ENCODE measurements at places on chromosomes 11 and 22. TPM values are rescaled to one million over a fixed set of nuclear protein-coding genes. Genes with fewer than 3 reads are reported as not detected.

DNA sequence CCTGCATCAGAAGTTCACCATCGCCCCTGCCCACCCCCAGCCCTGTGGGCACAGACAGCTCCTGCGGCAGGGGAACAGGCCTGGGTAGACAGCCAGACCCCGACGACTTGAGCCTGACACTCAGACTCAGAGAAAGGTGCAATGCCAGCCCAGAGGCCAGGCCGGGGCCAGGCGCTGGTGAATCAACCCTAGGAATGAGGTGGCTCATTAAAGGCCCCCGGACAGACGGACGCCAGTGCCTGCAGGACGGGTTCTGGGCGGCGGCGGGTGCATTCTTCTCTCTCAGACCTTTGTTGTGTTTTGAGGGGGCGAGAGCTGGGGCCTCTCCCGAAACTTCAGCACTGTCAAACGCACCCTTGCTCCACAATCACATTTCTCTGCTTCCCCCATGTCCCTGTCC lies 5.6 kb downstream of the OVOL1 start:
- no peak for DNase-seq
- no peak overlapping the region for H3K27ac ChIP-seq

DNA sequence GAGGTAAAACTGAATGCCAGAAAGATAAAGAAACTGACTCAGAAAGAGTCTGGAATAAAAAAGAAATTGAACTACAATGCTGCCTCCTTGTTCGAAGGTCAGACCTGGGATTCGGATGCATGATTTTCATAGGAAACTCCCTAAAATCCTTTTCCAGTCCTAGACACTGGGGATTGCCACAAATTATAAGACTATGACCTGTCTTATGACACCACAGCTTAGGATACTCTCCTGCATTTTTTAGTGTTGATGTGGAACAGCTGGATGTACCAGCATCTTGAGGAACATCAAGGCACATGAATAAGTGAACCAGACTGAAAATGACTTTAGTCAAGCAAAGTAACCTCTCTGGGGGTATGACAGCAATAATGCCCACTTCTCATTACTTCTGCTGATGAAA lies 9.0 kb downstream of the KIRREL3 start:
- no peaks in the 10 kb centered on the region for H3K27me3 ChIP-seq
- no peak overlapping the region for H3K27ac ChIP-seq
- H3K4me1 ChIP-seq: no peaks in the 10 kb centered on the region
- no peaks in the 10 kb centered on the region for H3K36me3 ChIP-seq

- H3K27ac ChIP-seq: no peak overlapping the region
- H3K36me3 ChIP-seq: no peaks in the 10 kb centered on the region
Measured at GRCh38 chr11:54944211-54944610, 237.6 kb downstream of the OR4A5 start.

GRCh38 chr11:95655536-95655935 lies 134.0 kb downstream of the FAM76B start:
- H3K27ac ChIP-seq: no peak overlapping the region
- H3K36me3 ChIP-seq: no peaks in the 10 kb centered on the region
- no peaks in the 10 kb centered on the region for H3K27me3 ChIP-seq
- no peak for DNase-seq
- peaks cover 7% of the 10 kb centered on the region for H3K4me1 ChIP-seq

- H3K36me3 ChIP-seq: no peaks in the 10 kb centered on the region
- H3K4me1 ChIP-seq: no peaks in the 10 kb centered on the region
- H3K4me3 ChIP-seq: no peak overlapping the region
- H3K27ac ChIP-seq: no peak overlapping the region
Measured at GRCh38 chr11:71148716-71149115, 103.7 kb downstream of the SHANK2 start.

GRCh38 chr22:46549971-46550641 lies 12.7 kb upstream of the CELSR1 start:
- no peaks in the 10 kb centered on the region for H3K27me3 ChIP-seq
- H3K36me3 ChIP-seq: no peaks in the 10 kb centered on the region
- peaks cover 21% of the 10 kb centered on the region for H3K4me1 ChIP-seq
- H3K4me3 ChIP-seq: no peak overlapping the region
- DNase-seq: no peak
- no peak overlapping the region for H3K27ac ChIP-seq

DNA sequence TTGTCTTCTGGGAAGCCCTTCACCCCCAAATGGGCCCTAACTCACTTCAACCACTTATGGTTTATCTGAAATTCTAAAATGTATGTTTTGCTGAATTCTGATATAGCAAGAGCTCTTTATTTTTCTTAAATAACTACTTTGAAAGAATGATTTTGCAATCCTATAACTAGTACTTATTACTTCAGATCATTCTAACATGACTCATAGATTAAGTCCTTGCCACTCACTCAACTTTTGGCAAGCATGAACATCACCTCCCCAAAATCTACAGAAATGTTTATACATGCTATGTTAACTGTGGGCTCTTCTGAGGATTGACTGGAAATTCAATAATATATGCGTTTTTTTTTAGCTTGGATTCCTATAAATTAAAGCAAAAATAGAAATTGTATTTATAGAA lies 367.4 kb upstream of the FAT3 start:
- no peak overlapping the region for H3K27ac ChIP-seq
- H3K27me3 ChIP-seq: no peaks in the 10 kb centered on the region
- H3K4me1 ChIP-seq: peaks cover 15% of the 10 kb centered on the region
- DNase-seq: no peak
- H3K36me3 ChIP-seq: no peaks in the 10 kb centered on the region
- no peak overlapping the region for H3K4me3 ChIP-seq

DNA sequence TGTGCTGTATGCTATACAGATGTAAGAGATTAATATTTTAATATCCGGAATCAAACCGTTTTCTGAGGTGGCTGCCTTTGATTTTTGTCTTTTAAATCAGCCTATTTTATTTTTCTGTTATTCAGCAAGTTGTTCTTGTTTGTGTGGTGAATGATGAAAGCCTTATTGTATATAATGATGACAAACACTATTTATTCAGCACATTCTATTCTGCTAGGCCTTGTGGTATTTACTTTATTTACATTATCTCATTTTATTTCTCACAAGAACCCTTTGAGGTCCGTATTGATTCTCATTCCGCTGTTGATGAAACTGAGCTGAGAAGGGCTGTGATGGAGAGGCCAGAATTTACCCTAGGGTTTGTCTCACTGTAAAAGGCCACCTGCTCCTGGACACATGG lies 40.5 kb downstream of the KREMEN1 start:
- peaks cover 5% of the 10 kb centered on the region for H3K36me3 ChIP-seq
- H3K4me1 ChIP-seq: no peaks in the 10 kb centered on the region
- H3K27ac ChIP-seq: no peak overlapping the region
- H3K4me3 ChIP-seq: no peak overlapping the region
- no peak for DNase-seq

DNA sequence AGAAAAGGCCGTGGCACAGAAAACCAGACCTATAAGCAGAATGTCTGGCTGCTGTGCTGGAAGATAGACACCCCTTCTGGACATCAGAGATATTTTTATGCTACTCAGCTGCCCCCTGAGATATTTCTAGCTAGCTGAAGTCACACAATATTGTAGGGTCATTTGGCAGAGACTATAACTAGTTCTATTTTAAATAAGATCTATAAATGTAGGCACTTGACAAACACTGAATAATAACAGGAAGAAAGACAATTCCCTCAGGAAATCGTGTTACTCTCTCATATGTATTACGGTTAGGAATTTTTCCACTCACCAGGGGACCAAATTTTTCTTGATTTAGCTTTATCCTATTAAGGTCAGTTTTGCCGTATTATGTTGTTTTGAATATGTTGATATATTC lies 845.4 kb downstream of the OPCML start:
- H3K27ac ChIP-seq: no peak overlapping the region
- H3K36me3 ChIP-seq: no peaks in the 10 kb centered on the region
- no peaks in the 10 kb centered on the region for H3K4me1 ChIP-seq
- H3K4me3 ChIP-seq: no peak overlapping the region

- no peaks in the 10 kb centered on the region for H3K27me3 ChIP-seq
- no peak overlapping the region for H3K4me3 ChIP-seq
- no peaks in the 10 kb centered on the region for H3K36me3 ChIP-seq
- H3K27ac ChIP-seq: no peak overlapping the region
- peaks cover 12% of the 10 kb centered on the region for H3K4me1 ChIP-seq
Measured at GRCh38 chr11:111355956-111356659, 23.0 kb downstream of the POU2AF1 start.

DNA sequence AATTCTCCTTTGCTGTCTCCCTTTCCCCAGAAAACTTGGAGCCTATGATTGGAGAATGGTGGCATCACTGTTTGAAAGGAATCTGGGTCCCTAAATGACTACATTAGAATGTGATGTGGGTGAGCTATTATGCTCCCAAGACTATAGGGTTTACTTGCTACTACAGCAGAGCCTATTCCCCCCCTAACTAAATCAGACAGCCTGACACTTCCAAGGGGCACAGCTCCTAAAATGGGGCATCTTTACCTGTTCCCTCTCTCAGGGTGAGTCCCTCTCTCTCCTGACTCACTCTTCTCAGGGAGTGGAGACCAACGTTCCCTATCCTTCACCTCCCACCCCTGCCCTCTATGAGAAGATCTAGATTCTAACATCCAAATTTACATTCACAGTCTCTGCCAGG lies 775 bp upstream of the ISX start:
- no peaks in the 10 kb centered on the region for H3K36me3 ChIP-seq
- H3K27me3 ChIP-seq: no peaks in the 10 kb centered on the region
- DNase-seq: no peak
- H3K4me3 ChIP-seq: no peak overlapping the region
- H3K4me1 ChIP-seq: no peaks in the 10 kb centered on the region

DNA sequence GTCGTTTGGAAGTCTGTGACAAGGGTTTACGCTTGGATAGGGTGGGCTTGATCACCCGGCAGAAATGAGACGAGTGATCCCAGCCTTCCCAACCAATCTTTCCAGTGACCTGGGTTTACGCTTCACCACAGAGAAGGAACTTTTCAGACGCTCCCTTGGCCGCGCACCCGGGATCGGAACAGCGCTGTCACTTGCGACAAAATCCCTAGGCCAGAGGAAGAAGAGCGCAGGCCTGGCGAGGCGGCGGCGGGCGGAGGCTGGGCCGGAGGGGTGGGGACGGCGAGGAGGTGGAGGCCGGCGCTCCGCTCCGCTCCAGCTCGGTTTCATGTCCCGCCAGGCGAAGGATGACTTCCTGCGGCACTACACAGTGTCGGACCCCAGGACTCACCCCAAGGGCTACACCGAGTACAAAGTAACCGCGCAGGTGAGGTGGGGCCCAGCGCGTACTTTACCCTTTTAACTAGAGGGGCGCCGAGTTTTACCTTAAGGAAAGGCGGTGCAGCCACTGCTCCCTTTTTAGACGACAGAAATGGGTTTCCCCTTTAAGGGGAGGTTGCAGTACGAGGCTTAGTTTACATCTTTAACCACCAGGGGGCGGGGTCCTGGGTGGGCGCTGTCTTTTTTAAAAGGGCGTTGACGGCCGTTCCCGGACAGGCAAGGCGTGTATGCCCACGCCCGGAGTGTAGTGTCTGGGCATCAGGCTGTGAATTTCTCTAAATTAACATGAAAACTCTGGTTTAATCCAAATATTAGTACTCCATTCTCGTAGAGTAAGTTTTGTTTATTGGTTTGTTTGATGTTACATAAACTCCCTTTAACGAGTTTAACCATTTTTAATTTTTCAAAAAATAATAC lies at the start of gene SNX15:
SNX15 (plus strand) TSS at position 227 of the 855 bp plus-strand sequence; CDS start at position 326, 99 bp downstream.
- peak; percentile 86 for DNase-seq
- H3K4me1 ChIP-seq: peaks cover 14% of the 10 kb centered on the region
- no peaks in the 10 kb centered on the region for H3K27me3 ChIP-seq
- peak within 1 kb of the TSS; percentile 75 for H3K4me3 ChIP-seq

DNA sequence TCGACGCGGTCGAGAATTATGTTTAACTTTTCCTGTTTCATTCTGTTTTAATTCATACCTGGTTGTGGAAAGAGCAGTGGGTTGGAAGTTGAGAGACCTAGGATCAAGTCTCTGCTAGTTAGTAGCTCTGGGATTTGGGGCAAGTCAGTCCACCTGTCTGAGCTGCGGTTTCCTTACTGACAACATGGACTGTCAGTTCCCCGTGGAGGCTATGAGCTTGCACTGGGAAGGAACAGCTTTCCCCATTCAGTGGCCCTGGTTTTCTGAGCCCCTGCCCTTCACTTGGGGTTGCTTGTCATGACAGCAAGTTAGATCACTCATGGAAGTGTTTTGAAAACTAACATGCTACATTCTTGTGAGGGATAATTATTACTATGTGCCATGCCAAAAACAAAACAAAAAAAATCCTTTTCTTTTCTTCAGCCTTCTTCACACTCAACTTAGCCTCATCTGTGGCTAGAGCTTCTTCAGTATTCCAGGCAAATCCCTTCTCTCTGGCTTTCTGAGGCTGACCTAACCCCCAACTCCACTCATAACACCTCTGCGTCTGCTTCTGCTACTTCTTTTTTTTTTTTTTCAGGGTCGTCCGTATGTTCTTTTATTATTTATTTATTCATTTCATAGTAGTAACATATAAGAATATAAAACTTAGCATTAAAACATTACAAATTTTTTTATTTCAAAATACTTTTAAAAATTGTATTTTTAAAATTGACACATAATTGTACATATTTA lies 43.0 kb upstream of the ZBED5 start:
- peaks cover 19% of the 10 kb centered on the region for H3K4me1 ChIP-seq
- H3K27ac ChIP-seq: peak overlapping the region; percentile 96
- H3K27me3 ChIP-seq: no peaks in the 10 kb centered on the region
- peak overlapping the region; percentile 15 for H3K4me3 ChIP-seq
- H3K36me3 ChIP-seq: no peaks in the 10 kb centered on the region

DNA sequence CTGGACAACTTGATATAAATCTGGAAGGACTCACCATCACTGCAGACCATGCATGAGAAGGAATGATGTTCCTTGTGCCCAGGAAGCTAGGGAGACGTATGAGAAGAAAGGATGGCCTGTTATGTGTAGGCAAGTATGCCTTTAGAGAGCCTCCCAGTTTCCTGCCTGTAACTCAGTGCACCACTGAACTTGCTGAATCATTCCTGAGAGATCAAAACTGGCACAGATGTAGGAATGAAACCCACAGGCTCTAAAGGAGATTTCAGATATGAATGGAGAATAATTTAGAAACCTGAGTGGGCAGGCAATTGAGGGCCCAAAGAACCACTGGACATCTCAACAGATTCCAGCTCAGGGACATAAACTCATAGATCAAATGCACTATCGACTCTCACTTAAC lies 38.4 kb upstream of the PRSS23 start:
- H3K36me3 ChIP-seq: no peaks in the 10 kb centered on the region
- H3K27me3 ChIP-seq: no peaks in the 10 kb centered on the region
- H3K4me3 ChIP-seq: no peak overlapping the region
- no peak for DNase-seq
- H3K4me1 ChIP-seq: no peaks in the 10 kb centered on the region
- no peak overlapping the region for H3K27ac ChIP-seq

- no peaks in the 10 kb centered on the region for H3K27me3 ChIP-seq
- H3K4me1 ChIP-seq: no peaks in the 10 kb centered on the region
- no peak for DNase-seq
- H3K27ac ChIP-seq: no peak overlapping the region
- no peak overlapping the region for H3K4me3 ChIP-seq
- H3K36me3 ChIP-seq: no peaks in the 10 kb centered on the region
Measured at GRCh38 chr11:67638535-67639437, 777 bp downstream of the TBX10 start.

Gene ST14
- total RNA-seq: 6.9 TPM

Gene SOX6
- 0.56 TPM for total RNA-seq

Gene MGAT3
- total RNA-seq: 1.1 TPM

Gene SMC1B
- not detected for total RNA-seq

Gene CABP4
- 5.3 TPM for total RNA-seq

Data from thoracic aorta (tissue), 2 donors.